ENCODE measurements at places on chromosomes 11 and 22.

DNA sequence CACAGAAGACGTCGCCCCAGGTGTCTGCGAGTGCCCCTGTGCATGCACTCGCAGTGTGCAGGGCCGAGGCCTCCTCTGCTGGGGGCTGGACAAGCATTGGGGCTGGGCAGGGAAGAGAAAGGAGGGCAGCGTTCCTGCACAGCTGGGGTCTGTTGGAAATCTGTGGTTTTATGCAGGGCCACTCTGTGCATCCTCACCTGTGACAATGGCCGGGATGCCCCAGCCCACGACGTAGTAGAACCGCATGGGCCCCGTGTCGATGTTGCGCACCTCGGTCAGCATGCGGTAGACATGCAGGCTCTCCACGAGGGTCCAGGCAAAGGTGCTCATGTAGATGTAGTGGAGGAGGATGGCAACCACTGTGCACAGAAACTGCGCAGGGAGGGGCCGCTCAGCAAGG, 37.2 kb downstream of the TRMU start:
- DNase-seq, result no peak

- peak; percentile 73 for DNase-seq
These were observed 20.6 kb upstream of the PLEKHB1 start for GRCh38 chr11:73625696-73626318.

DNA sequence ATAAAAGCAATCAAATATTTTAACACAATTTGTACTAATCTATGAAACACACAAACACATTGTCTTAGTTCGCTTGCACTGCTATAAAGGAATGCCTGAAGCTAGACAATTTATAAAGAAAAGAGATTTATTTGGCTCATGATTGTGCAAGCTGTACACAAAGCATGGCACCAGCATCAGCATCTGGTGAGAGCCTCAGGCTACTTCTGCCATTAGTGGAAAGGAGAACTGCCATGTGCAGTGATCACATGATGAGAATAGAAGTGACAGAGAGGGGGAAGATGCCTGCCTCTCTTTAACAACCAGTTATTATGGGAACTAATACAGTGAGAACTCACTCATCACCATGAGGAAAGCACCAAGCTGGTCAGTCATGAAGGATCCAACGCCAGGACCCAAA, 105.1 kb downstream of the GUCY1A2 start:
- no peak for DNase-seq

GRCh38 chr11:115067900-115068530, 389.7 kb downstream of the NXPE2 start:
- no peak for DNase-seq

- no peak for DNase-seq
These were observed 44.0 kb upstream of the TENM4 start for GRCh38 chr11:79484872-79485271.

- peak; percentile 91 for DNase-seq
These were observed 39.7 kb downstream of the OR4D9 start for GRCh38 chr11:59550842-59551658.

- DNase-seq, result peak; percentile 11
These were observed 1.4 kb downstream of the RAB36 start for GRCh38 chr22:23146478-23147205.

- DNase-seq, result no peak
These were observed 12.9 kb downstream of the MYEOV start for GRCh38 chr11:69306821-69307220.

GRCh38 chr11:133946541-133947318, 10.0 kb downstream of the IGSF9B start:
- no peak for DNase-seq

GRCh38 chr11:100984668-100985067, 144.9 kb downstream of the PGR start:
- DNase-seq, result no peak

- DNase-seq, result no peak
These were observed 7.8 kb upstream of the DDI1 start for GRCh38 chr11:104028476-104029263.

DNA sequence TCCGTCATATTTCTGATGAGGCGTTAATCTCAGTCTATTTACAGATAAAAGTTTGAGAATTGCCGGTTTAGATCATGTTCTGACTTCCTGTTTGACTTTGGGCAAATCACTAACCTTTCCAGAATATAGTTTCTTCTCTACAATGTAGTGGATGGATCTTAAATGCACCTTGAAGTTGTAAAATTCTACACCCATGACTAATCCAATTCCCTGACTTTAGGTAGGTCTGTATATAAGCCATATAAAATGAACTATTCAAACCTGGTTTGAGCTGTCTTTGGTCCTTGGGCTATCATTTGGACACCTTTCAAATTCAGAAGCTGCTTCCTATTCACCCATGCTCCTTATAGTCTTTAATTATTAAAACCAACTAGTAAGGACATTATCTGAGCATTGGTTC, 52.2 kb upstream of the BLID start:
- DNase-seq, result no peak

DNA sequence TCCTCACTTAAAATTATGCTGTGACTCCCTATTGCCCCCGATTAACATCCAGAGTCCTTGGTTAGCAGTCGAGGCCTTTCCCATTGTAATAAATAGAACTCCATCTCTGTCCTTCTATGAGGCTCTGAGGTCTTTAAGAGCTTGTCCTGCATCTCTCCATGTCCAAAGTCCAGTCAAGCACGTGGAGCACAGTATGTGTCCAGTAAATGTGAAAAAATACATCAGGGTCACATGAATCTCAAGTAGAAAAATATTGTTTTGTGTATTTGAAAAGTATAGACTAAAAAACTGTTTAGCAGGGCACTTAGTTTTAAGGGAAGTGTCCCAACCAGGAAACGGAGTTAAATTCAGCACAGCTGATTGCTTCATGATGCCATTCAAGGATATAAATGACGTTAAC, 298.8 kb upstream of the TENM4 start:
- no peak for DNase-seq

GRCh38 chr11:123193742-123194141, 1.3 kb downstream of the CLMP start:
- peak; percentile 42 for DNase-seq

DNA sequence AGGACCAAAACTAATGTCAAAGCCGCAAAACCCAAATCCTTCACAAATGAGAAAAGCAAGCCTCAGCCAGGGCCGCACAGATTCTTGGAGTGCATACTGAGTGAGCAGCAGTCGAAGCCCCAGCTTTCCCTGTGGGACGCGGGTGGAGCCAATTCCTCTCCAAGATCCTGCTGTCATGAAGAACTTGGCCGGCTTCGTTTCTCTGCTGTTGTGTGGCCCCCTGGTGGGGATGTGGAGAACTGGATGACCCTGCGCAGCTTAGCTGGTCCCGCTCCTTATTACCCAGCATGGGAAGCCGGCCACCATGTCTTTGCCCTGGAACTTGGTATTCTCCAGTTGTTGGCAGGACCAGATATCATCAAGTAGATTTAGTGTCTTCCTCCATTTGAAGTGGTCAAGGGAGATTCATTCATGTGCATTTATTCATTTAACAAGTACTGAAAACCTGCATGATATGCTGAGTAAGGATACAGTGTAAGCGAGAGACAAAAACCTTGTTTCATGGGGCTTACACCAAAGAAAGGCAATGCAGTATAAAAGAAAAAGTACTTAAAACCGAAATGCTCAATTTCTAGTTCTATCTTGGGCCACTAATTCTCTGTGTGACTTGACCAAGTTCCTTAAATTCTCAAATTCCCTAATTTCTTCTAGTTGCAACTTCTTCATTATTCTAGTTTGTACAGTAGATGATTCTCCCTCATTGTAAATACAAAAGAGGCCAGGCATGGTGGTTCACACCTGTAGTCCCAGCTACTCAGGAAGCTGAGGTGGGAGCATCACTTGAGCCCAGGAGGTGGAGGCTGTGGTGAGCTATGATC, 56.7 kb upstream of the CRTAM start:
- DNase-seq, result peak; percentile 92

DNA sequence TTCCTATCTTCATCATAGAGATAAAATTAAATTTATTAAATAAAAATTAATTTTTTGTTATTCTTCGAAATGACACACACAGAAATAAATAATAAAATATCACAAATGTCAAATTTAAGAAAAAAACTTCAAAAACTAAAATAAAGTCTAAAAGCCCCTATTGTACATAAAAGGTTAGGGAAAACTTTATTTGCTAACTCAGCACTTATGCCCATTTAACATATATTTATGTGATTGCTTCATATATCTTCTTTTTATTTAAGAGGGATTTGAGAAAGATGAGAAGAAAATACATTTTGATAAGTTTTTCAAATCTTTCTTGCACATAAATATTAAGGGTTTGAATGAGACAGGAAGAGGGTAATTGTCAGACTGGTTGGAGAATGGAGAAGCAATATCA, 2350.4 kb upstream of the RAG2 start:
- no peak for DNase-seq

DNA sequence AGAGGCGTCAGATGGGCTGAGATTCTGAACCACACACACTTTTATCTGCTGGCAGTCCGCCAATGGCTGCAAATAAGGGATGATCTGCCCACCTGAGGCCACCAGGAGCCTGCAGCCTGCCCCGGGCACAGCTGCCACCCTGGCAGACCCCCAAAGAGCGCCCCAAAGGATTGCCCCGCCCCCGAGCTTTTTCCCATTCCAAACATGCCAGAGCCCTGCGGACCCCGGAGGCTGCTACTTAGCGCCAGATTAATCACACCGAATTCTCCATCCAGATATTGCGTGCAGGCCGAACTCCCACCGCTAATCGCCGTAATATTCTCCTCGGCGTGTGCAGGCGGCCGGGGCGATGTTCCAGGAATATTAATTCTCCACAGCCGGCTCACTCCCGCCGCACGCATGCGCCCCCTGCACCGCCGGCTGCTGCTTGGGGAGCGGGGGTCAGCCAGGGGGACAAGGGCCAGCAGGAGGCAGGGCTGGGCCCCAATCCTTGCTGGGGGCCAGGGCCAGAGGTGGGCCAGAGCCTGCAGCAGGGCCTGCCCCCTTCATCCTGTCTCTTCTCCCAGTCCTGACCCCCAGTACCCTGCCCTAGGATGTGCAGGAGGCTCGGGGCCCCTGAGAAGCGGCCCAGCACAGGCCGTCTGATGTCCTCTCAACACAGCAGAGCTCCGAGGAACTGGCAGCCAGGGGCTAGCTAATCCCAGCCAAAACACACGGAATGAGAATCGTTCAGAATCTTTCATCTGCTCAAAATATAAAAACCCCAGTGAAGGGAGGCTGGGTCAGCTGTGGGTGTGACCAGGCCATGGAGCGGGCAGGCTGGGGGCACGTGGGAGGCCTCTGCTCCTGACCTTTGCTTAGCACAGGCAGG, 19.5 kb upstream of the TCF20 start:
- no peak for DNase-seq

DNA sequence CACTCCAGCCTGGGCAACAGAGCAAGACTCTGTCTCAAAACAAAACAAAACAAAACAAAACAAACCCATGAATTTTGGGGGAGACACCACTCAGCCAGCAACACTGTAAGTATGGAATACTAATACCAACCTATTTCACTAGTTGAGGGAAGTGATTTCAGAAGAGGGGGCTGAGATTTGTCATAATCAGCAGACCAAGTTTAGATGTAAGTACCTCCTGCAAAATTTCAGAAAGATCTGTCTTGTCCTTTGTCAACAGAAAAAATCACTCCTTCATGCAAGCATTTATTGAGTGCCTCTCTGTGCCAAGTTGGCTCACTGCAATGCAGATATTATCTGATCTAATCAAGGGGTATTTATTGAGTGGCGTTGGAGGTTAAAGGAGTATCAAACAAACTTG, 23.4 kb upstream of the ADA2 start:
- no peak for DNase-seq

GRCh38 chr11:30605036-30605605, 19.0 kb upstream of the MPPED2 start:
- DNase-seq, result no peak

GRCh38 chr22:45335021-45335818, 25.5 kb downstream of the FAM118A start:
- peak; percentile 13 for DNase-seq

DNA sequence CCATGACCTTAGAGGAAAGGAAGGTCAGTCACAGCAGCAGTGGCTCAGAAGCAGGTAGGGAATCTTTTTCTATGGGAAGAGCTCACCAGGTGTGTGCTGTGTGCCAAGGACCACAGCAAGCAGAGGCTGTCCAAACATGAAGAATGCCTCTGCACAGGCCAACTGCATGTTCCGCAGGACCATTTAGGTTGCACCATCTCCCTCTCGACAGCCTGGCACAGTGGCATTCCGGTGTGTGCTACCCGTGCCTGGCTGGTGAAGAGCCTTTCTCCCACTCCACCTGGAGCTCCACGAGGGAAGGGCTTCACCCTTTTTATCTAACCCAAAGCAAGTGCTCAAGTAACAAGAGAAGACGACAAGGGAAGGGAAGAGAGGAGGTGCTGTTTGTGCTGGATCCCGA, 76.5 kb downstream of the PACSIN2 start:
- no peak for DNase-seq

DNA sequence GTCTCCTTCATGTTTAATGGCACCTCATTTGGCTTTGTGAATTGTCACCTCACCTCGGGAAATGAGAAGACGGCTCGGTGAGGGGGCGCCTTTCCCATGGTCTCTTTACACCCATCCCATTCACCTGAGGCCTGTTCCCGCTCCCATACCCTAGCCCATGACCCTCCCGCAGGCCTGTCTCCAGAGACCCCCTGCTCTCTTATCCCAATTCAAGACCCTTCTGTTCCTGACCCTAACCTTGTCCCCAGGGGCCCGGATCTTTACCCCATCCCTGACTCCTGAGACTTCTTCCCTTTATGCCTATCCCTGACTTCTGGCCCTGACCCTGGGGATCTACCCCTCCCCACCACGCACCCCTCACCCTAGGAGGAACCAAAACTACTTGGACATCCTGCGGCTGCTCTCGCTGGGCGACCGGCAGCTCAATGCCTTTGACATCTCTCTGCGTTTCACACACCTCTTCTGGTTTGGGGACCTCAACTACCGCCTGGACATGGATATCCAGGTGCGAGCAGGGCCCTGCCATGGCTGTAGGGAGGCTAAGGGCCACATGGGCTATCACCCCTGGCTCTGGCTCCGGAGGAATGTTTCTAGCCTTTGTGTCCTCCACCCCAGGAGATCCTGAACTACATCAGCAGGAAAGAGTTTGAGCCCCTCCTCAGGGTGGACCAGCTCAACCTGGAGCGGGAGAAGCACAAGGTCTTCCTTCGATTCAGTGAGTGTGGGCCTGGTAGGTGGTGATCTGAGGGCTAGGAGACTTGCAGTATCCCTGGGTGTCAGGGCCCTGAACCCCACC, 7.9 kb downstream of the INPPL1 start:
- DNase-seq, result no peak

DNA sequence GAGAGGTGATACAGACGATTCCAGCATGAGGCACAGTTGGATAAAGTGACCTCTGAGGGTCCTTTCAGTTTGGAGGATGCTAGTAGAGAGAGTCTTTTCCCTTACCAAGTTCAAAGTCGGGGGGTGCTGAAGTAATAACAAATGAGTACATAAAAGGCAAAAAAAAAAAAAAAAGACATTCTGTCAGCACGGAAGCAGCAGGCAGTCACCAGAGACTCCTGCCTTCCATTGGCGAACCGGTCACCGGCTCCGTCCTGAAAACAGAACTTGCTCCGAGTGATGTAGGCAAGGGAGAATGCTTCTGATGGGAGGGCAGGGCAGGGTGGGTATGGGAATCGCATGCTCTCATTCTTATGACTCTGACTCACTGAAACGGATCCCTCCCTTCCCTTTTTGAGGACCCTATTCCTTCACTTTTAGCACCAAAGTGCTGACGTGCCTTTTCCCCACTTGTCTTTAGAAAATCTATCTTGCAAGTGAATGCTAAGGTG, 65.9 kb downstream of the PRR5L start:
- DNase-seq, result peak; percentile 97

- no peak for DNase-seq
These were observed 11.0 kb upstream of the OR10D3 start for GRCh38 chr11:124172101-124172500.

- DNase-seq, result peak; percentile 40
These were observed 1.2 kb downstream of the GUCD1 start for GRCh38 chr22:24553597-24554312.

- DNase-seq, result no peak
These were observed 853.6 kb downstream of the KCNA4 start for GRCh38 chr11:29163231-29163630.
